ENCODE measurements at places on chromosomes 16 and 17.

GRCh38 chr16:48592839-48593429 lies 17.0 kb downstream of the N4BP1 start:
- peak; percentile 21 for DNase-seq

DNA sequence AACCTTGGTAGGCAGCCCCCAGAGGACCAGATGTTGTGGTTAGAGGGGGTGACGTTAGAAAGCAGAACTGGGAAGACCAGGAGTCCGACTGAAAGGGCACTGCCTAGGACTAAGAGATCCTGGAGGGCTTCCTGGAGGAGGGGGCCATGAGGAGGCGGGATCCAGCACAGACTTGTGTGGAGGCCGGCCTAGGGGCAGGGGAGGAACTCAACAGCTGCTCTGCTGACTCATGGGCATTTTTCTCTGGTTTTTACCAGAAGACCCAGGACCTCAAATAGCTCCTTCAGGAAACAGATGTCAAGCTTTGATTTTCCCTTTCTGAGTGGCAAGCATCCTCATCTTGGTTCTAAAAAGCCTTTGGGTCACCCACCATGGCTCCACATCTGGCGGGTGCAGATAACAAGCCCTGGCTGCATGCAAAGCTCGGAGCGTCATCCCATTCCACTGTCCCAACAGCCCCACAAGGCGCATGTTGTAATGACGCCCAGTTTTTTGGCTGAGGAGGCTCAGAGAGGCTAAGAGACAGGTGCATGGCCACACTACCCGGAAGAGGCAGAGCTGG lies 29.0 kb downstream of the IL21R start:
- DNase-seq = no peak

DNA sequence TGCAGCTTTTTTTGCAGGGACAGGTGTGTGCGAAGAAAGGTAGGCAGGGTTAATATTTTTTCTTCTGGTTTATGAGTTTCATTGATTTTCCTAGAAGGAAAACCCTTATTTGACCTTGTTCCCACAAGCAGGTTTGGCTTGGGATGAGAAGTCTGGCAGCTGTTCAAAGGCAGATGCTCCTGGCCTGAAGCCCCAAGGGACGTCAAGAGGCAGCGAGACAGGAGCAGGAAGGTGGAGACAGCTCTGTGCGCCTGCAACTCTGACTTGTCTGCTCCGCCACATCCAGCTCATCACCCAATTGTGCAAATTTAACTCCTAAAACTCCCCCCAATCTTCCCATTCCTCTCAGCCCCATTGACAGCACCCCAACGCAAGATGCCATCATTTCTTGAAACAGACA lies 136.8 kb upstream of the XYLT1 start:
- DNase-seq = no peak

GRCh38 chr17:32536736-32537643 lies 50.2 kb downstream of the CDK5R1 start:
- DNase-seq = peak; percentile 99

- no peak for DNase-seq
Measured at GRCh38 chr17:62670202-62670821, 42.8 kb downstream of the MRC2 start.

DNA sequence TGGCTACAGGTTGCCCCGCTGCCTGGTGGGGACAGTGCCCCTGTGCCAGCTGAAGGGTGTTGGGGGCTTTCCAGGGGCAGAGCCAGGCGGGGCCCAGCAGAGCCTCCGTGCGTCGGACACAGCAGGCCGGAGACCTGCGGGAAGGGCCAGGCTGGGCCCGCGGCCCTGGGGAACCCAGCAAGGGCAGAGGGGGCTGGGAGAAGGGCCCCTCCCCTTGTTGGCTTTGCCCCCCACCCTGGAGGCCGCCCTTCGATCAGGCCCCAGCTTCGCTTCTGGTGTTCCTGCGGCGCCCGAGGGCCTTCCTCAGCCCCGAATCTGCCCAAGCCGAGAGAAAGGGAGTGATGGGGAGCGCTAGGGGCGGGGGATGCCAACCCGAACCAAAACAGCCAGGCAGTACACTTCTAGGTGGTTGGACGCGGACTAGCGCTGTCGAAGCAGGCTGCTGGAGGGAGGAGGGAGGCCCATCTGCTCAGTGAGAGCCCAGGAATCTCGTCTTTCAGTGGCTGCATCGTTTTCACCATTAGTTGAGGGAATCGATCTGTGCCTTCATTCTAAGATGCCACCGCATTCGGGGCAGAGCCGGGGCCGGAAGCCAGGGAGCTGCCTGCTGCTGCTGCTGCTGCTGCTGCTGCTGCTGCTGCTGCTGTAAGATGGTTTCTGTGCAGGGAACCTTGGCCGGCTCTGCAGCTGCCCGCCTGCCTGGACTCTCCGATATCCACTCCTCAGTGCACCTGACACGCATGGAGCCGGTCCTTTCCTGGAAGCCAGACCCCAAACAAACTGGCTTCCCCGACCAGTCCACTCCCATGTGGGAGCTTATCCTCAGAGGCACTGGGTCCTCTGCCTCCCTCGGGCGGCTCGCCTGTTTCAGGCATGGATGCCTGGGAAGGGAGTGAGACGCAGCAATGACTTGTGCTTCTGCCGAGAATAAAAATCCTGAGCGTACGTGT lies 1.7 kb downstream of the JPH3 start:
- DNase-seq = no peak
